ENCODE measurements at places on chromosomes 16 and 17.

DNA sequence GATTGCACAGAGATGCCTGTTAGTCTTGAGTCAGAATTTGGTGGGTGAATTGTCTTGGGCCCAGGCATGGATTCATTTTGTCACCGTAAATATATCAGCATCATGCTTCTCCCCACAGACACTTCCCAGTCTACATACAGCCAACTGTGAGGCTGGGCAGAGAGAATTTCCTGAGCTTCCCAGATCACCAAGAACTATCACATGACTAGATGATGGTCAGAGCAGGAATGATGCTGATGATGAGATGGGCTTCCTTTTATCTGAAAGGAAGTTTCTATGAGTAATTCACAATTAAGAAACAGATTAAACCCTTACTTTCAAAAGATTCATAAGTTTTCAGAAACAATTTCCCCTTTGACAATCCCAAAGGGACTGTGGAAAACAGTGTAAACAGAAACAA is 323 bp upstream of the KRTAP9-9 start:
- no peak for DNase-seq

DNA sequence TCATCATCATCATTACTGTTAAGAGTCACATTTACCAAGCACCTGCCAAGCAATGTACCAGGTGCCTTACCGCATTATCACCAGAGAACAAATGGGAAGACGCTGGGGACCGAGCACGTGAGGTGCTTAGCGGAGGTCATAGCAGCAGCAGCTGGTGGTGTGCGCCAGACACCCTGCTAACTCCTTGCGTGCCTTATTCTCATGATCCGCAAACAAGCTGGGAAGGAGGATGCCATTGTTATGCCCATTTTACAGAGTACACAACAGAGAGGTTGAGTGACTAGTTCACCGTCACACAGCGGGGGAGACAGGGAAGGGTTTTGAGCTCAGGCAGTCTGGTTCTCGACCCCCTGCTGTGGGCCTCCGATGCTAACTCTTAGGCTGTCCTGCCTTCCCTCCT is 7.3 kb downstream of the ATP2A3 start:
- no peak for DNase-seq

GRCh38 chr16:85567101-85567866 is 45.8 kb upstream of the GSE1 start:
- DNase-seq: no peak

GRCh38 chr16:86389566-86390328 is 120.6 kb upstream of the FOXF1 start:
- no peak for DNase-seq

- DNase-seq: no peak
Observed at GRCh38 chr16:89073346-89074071, 20.1 kb upstream of the ACSF3 start.

GRCh38 chr17:80970044-80970761 is 21.4 kb upstream of the CHMP6 start:
- DNase-seq: no peak

GRCh38 chr16:72673118-72673517 is 374.8 kb downstream of the ZFHX3 start:
- no peak for DNase-seq

DNA sequence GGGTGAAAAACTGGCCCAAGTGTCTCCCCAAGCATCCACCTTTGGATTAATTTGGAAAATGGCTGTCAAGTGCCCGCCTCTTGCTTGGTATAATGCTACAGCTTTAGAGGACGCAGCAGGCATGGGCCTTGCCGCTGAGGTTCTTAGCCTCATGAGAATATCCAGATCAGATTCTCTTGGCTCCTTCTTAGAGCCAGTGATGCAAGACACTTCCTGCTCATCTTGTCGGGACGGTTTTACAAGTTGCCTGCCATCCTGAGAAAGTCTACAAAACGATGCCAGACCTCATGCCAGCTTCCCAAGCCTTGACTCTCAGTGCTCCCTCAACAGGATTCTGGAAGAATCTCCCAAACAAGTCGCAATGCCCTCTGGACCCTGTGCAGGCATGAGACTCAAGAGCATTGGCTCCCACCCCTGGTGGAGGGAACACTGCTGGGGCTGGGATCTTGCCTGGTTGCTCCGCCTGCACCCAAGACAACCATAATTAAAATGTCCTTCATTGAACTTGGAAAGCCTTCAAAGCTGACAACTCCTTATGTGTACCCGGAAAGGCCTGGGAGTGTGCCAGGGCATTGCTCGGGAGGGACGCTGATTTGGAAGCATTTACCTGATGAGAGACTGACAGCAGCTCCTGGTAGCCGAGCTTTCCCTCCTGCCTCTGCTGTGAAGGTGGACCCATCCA is 25.8 kb upstream of the STH start:
- no peak for DNase-seq

GRCh38 chr16:55641430-55642056 is 14.2 kb upstream of the SLC6A2 start:
- no peak for DNase-seq

DNA sequence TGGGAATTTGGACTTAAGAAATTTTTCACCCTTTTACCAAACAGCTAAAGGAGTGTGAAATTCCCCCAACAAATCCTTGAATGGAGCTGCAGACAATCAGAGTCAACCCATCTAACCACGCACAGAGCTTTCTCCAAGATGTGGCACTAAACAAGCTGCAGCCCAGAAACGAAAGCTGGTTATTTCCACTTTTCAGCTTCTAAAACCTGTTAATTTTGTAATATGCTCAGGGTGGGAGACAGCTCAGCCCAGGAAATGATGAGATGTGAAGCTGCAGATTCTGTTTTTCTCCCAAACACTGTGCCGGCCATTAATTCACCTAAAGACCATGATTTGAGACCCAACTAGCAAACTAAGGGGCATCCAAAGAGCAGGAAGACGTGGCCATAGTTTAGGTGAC is 33.2 kb upstream of the ABR start:
- DNase-seq: no peak

DNA sequence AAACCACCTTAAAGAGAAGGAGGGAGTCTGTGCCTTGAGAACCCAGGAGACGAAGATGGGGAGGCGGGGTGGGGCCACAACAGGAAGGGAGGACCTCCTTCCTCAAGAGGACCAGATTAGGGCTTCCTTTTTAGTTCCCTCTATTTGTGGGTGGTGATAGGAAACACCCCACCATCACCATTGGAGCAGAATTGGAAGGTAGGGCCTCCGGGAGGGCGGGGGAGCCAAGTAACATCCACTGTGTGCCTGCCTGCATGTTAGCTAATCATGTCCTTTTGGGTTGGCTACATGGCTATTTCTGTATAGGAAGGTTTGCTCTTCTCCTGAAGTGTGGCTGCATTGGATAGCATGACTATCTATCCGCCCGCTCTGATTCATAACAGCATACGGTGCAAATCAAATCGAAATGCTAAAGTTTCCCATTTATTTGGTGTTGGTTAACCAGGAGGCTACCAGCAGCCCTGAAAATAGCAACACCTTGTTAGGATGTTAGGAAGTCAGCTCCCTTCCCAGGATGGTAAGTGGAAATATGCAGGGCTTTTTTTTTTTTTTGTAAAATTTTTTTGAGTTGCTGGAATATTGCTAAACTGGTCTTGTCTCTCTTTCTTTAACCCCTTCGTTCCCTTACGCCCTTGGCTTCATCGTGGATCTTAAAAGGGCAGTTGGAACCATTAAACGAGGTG is 4.2 kb downstream of the SYT17 start:
- DNase-seq: no peak

DNA sequence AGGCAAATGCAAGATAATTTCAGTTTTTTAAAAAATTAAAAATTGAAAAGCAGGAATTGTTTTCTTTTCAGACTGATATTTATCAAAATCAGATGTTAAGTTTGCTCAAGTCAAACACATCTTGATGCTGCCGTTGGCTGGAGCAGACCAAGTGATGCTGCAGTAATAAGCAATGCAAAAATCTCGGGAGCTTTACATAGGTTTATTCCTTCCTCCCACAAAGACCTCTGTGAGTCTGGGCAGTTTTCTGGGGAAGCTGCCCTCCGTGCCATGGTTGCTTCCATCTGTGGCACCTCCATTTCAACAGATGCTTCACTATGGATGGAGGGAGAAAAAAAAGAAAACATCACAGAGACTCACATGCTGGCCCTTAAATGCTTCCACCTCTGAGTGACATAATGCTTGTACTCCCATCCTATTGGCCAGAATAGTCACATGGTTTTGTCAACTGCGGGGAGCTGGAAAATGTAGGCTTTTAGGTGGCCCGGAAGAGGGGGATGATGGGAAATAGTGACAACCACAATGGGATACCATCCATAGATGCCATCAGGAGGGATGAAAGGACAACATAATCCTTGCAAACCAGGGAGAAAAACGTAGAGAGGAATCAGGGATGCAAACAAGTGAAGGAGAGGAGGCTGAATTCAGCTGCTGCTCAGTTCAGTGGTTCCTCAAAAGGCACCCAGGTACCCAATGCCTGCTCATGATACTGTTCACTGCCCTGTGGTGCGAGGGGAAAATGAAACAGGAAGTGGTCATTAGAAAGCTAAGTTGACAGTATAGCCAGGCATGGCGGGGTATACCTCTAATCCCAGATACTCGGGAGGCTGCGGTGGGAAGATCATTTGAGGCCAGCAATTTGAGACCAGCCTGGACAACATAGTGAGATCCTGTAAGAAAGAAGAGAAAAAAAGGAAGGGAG is 13.5 kb upstream of the ERCC4 start:
- DNase-seq: no peak

DNA sequence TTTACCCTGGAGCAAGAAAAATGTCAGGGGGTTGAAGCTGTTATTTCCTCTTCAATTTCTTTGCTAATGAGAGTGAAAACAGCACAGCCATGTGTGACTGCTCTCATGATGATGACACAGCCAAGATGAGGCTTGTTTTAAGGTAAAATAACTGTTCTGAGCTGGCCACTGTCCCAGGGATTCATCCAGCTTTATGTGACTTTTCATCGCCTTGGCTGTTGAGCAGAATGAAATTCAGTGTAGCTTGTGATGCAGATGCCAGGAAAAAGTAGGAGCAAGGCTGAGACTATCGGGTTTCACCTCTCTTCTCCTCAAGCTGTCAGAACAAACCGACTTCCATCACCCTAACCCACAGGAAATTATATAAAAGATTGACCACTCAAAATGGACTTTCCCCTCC is 361.8 kb upstream of the CDH5 start:
- DNase-seq: no peak

- DNase-seq: no peak
Observed at GRCh38 chr16:59632276-59632855, 898.2 kb upstream of the GOT2 start.
